Stimulated activated CD8-positive, alpha-beta memory T cell treated with anti-CD3 and anti-CD28 coated beads, Interleukin-7, amount 100 ng/mL, for 1 hour (primary cell): ENCODE measurements at places on chromosomes 13 and 19.
A peak's percentile ranks its signal among the peaks of the same experiment; 100 is the strongest.

GRCh38 chr19:13484166-13484565 is 22.1 kb downstream of the CACNA1A start:
- DNase-seq = no peak

DNA sequence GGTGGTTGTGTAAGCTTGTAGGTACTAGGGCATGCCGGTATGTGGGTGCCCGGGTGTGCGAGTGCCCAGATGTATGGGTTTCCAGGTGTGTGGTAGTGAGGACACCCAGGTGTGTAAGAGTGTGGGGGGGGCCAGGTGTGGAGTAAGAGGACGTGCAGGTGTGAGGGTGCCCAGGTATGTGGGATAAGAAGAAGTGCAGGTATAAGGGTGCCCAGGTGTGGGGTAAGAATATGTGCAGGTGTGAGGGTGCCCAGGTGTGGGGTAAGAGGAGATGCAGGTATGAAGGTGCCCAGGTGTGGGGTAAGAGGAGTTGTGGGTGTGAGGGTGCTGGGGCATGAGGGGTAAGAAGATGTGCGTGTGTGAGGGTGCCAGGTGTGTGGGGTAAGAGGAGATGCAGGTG is 14.3 kb downstream of the MARK4 start:
- DNase-seq = no peak

GRCh38 chr13:39364947-39365468 is 238.0 kb downstream of the LHFPL6 start:
- no peak for DNase-seq

- no peak for DNase-seq
Measured at GRCh38 chr13:105278943-105279381, 1256.5 kb downstream of the EFNB2 start.

DNA sequence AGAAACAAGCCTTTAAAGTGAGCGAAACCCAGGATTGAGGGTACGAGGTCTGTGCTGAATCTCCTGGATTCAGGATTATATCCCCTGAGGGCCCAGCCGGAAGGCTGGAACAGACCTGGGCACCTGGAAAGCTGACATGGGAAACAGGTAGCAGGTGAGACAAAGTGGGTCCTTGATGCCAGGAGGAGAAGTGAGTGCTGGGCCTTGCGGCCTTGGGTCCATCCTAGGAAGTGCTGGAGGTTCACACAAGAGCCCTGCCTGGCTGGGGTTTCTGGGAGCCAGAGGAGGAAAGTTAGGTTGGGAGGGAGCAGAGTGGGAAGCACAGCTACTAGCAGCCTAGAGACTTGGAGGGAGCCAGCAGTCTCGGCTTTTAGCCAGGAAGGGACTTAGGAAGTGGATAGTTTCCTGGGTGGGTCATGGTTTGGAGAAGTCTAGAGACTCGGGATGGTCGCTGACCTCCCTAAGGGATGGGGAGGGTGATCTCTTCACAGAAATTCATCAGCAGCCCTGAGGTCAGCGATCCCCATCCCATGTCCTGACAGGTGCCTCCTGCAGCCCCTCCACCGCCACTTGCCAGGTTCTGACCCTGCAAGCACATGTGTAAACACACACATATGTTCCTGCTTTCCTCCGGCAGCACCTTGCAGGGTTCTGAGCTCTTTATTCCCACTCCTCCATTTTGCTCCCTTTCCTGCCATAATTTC is 29.4 kb upstream of the ZNF492 start:
- DNase-seq = no peak

DNA sequence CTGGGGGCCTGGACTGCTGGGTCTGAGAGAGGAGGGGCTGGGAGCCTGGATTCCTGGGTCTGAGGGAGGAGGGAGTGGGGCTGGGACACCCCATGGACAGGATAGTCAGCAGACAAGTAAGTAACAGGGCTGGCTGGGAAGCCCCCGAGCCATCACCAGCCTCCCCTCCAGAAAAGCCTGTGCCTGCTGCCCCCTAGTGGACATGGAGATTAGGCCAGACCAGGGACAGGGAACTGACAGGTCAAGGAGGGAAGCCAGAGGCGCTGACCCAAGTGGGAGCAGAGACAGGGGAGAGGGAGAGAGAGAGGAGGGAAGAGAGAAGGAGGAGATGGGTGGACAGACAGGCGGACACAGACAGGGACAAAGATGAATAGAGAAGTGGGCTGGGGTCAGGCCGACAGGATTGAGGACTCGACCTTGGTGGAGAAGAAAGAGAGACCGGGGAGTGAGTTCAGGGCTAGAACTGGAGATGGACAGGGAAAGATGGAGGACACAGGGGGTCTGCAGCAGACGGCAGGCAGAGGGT is 6.7 kb upstream of the ERFL start:
- DNase-seq = peak; percentile 55

GRCh38 chr19:55857974-55858373 is 21.6 kb downstream of the NLRP4 start:
- no peak for DNase-seq

DNA sequence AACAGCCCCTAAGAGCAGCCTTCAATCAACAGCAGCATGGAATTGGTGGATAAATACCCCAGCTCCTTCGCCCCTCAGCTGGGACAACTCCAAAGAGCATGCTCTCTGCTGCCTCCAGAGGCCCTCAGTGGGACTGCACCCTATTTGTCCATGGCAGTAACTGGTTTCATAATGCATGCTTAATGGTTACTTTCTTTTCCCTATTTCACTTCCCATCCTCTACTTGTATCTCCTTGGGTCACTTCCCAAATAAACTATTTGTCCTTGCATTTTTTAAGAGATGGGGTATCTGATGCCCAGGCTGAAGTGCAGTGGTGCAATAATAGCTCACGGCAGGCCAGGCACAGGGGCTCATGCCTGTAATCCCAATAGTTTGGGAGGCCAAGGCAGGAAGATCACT is 13.5 kb upstream of the TPM4 start:
- DNase-seq = peak; percentile 44

DNA sequence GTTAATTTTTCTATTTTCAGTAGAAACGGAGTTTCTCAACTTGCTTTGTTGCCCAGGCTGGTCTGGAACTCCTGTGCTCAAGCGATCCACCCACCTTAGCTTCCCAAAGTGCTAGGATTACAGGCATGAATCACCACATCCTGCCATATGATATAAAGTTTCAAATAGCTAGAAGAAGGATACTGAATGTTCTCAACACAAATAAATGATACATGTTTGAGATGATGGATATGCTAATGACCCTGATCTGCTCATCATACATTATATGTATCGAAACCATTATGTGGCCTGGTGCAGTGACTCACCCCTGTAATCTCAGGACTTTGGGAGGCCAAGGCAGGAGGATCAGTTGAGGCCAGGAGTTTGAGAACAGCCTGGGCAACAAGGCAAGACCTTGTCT is 11.5 kb downstream of the CIB3 start:
- no peak for DNase-seq
